Stimulated activated CD8-positive, alpha-beta memory T cell treated with anti-CD3 and anti-CD28 coated beads, Interleukin-7, amount 100 ng/mL, for 4 hours (primary cell): ENCODE measurements at places on chromosomes 5 and 9.

GRCh38 chr5:96572864-96573512 is 89.2 kb upstream of the CAST start:
- DNase-seq: no peak

GRCh38 chr5:156715287-156715686 is 134.8 kb upstream of the PPP1R2B start:
- DNase-seq: no peak

GRCh38 chr5:1470762-1471211 is 25.5 kb upstream of the SLC6A3 start:
- no peak for DNase-seq

- no peak for DNase-seq
These were observed 560 bp downstream of the SCAI start for GRCh38 chr9:125142560-125143376.
